ENCODE measurements at places on chromosomes 13 and 19.

DNA sequence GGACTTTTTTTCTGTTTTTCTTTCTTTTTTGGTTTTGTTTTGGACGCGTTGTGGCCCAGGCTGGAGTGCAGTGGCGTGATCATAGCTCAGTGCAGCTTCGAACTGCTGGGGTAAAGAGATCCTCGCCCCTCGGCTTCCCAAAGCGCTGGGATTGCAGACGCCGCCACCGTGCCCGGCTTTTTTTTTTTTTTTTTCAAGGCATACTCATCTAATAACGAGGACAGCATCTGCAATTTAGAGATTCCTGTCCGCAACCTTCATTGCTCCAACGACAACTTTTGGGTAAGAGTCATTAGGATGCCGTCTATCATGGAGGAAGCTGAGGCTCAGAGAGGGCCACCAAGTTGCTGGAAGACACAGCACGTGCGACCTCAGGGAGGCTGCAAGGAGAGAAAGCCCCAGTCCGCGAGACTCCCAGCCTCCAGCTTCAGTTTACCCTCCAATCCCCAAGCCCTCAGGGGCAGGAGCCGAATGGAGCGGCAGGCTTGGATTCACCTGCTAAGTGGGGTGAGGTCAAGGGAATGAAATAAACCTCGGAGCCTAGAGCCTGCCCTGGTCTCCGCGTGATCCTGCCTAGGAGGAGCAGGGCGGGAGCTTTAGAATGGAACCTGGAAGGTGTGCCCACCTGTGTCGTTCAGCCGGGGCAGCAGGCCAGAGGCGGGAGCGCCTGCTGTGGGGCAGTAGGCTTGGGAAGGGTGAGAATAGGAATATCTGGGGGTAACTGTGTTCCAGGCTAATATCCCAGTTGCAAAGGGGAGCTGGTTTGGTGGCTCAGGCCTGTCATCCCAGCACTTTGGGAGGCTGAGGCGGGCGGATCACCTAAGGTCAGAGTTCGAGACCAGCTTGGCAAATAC lies 676 bp upstream of the POLRMT start:
- no peak for DNase-seq

GRCh38 chr13:98303858-98304257 lies 126.8 kb upstream of the RNF113B start:
- no peak for DNase-seq

- no peak for DNase-seq
These were observed 3.9 kb downstream of the SBNO2 start for GRCh38 chr19:1169921-1170885.

DNA sequence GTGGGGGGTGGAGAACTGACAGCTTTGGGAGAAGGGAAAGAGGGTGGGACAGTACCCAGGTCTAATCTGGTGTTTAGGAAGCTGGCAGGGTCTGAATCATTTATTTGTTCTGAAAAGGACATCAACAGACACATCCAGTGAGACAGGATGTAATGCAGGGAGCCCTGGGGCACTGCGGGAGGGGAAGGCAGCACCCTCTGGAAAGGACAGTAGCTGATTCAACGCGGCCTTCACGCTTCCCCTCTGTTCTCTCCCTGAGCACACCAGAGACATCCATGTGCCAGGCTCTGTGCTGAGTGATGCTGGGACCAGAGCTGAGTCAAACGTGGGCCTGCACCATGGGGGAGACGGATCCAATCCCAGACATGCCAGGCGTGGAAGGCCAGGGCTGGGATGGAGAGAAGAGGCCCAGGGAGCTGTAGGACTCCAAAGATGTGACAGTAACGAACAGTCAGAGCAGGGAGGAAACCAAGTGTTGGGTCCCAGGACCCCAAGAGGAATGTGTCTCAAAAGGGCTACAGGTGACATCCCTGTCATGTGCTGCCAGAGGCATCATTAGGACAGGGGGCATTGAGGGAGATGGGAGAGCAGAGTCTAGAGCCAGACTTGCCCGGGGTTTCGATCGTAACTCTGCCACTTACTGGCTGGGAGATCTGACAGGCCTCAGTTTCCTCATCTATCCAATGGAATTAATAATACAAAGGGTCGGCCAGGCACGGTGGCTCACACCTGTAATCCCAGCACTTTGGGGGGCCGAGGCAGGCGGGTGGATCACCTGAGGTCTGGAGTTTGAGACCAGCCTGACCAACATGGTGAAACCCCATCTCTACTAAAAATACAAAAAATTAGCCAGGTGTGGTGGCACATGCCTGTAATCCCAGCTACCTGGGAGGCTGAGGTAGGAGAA lies 1.7 kb downstream of the ETFB start:
- no peak for DNase-seq

- DNase-seq = no peak
These were observed 68.9 kb downstream of the FGF9 start for GRCh38 chr13:21739771-21740170.

DNA sequence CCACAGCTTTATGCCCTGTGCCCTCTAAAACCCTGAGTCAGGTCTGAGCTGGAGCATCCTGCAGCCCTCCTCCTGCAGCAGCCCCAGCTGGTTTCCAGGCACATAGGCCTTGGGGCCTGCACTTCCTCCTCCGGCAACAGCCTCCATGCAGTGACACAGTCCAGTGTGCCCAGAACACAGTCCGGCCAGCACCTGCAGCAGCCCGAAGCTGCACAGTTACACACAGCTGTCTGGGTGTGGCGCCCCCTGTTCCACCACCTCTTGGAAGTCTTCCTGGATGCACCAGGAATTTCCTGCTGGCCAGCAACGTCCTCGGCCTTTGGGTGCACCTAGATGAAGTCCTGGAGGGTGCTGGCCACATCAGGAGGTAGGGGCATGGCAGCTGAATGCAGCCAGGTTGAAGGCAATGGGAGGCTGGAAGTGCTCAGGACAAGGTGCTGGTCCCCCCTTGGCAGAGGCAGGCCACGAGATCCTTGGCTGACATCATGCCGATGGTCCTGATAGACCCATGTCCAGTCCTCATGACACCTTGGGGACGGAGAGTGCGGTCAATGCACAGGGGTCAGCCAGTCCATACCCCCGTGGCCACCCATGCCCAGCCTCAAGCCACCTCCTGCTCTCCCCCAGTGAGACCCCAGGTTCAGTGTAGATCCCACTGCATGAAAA lies 27.1 kb upstream of the PARP4 start:
- DNase-seq = no peak

DNA sequence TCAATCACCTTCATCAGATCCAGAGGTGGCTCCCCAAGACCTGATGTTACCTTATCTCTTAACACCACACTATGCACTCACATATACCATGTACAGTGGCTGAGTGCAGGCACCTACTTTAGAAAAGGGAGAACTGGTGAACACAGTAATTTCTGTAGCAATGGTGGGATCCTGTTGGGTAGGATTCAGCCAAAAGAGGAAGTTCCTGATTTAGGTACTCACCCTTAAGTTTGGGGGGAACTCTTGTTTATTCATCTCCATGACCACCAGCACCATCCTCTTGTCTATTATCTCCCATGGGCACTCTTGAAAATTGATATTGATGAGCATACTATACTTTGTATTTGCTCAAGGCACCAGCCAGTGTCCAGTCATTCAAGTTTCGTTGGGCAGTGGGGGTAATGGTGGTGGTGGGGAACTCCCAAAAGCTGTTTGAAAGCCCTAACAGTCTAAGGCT lies 324.4 kb downstream of the LMO7 start:
- DNase-seq = no peak

DNA sequence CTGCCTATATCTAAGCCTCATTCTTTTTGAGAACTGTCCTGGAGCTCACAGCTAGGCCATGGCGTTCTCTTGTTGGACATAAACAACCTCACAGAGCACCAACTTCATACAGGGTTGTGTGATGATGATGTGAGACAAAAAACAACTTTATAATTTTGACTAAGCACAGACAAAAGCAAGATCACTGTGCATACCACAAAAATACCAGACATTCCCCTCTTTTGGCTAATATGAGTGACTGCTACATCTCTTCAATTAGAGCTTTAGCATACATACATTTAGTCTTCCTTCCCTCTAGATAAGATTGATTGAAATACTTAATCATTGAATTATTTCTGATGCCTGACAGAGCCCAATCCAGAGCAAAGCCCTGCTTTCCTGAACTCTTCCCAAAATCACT lies 8.3 kb downstream of the MAB21L1 start:
- no peak for DNase-seq

GRCh38 chr13:77213644-77214043 lies 113.2 kb downstream of the MYCBP2 start:
- DNase-seq = no peak

DNA sequence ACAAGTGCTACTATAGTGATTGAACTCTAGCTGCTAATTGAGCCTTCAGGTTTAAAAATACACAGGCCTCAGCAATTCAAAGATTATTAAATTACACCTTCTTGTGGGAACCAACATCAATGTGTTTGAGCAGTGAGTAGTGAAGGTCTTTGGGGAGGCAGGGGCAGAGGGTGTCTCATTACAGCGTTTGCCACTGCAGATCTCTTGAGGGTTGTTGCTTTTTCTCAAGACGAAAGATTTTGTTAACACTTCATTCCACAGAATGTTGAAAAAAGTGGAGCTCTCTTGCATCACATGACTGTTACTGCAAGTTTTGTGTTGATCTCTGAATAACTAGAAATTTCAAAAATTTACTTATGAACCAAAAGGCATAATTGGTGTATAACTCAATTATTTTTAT lies 253.6 kb downstream of the ATP8A2 start:
- no peak for DNase-seq

DNA sequence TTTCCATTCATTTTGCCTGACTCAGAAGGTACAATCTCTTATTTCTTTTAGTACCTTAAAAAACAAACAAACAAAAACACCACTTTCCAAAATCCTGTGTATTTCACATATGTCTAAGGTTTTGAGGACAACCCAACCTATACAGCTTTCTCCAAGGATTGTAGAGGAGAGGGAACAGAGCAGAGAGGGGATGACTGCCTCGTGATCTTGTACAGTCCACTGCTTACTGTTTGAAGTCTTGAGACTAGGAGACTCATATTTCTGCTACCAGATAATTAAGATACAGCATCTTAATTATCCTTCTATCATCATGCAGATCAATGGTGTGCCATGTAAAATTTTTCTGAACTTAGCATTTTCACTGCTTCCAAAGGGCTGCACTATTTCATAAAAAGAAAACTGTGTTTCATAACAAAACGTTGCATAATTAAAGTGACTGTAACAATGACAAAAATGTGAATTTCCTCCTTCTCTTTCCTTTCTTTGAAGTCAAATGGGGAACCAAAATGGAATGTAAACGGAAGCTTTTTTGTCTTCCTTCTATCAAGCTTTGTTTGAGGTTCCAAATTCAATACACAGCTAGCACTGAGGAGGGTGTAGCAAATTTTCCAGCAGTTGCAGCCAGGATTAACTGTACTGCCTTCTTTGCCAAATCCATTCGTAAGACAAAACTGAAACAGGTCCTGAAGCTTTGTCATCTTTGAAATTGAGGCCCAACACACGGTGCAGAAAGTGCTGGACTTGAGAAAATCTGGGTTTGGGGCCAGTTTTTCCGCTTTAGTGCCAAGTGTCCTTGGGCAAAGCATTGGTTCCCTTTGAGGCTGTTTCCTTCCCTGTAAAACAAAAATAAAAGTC lies 34.9 kb upstream of the RCBTB2 start:
- no peak for DNase-seq

DNA sequence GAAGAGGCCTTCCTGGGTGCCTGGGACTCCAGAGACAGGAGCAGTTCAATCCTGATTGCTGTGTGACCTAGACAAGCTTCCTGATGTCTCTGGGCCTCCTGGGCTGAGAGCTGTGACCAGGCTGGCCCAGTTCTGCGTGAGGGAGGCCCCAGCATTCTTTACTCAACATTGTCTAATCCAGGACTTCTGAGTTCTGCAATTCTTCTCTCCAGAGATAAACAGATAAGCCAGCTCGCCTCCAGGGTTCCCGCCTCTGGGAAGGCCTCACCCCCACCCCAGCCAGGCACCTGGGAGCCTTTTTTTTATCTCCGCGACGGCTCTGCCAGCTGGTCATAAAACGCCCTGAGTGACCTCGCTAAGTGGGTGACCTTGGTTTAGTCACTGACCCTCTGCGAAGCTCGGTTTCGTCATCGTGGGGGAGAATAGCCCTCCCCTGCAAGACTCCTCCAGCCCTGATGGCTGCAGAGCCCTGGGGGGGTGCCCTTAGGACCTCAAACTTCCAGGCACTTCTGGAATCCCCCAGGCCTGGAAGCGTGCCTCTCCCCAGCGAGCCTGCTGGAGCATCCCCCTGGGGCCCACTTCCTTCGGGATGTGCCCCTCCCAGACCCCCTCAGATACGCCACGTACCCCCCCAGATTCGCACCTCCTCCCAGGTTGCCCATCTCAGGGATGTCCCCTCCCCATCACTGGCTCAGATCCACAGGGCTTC lies 1.9 kb downstream of the SULT2B1 start:
- DNase-seq = no peak

DNA sequence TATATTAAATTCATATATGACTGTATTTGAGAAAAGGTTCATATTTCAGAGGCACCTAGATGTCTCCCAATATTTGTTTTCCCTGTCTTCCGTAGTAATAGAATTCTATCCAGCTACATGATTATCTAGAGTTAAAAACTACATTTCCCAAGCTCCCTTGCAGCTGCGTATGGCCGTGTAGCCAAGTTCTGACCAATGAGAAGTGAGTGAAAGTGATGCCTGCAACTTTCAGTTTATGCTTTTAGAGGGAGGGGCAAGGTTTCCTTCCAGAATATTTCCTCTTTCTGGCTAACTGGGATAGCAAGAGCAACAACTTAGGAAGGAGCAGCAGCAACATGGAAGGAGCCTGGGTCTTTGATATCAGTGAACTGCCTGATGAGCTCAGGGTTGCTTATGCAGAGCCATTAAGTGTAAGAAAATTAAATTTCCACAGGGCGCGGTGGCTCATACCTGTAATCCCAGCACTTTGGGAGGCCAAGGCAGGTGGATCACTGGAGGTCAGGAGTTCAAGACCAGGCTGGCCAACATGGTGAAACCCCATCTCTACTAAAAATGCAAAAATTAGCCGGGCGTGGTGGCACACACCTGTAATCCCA lies 23.2 kb upstream of the CYP2A13 start:
- DNase-seq = peak; percentile 19

DNA sequence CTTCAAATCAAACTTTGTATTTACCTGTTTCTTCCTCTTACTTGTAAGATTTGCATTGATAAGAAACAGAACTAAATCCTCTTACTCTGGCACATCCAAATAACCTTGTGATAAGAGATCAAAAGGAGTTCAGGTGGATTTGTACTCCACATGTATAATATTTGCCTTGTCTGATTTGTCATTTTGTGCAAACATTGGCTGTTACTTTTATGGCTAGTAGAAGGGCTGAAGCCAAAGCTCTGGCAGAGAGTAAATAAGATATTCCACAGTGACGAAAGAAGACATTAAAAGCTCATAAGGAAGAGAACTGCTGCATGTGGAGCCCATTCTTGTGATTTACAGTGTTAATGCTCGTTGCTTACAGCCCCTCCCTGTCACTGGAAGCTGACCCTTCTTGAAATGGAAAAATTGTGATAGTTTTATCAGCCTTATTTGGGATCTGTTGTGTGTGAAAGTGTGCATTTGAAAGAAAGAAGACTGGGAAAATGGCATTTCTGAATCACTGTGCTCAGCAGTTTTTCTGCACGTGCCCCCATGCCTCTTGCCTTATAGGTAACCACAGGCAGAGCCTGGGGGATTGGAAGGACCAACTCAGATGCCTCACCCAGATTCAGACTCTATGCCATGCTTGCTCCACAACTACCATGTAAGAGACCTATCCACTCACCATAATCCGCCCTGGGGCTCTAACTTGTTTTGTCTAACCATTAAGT lies 68.2 kb downstream of the OXGR1 start:
- no peak for DNase-seq
